Osteocyte (in vitro differentiated cells): ENCODE measurements at places on chromosomes 13 and 19.

DNA sequence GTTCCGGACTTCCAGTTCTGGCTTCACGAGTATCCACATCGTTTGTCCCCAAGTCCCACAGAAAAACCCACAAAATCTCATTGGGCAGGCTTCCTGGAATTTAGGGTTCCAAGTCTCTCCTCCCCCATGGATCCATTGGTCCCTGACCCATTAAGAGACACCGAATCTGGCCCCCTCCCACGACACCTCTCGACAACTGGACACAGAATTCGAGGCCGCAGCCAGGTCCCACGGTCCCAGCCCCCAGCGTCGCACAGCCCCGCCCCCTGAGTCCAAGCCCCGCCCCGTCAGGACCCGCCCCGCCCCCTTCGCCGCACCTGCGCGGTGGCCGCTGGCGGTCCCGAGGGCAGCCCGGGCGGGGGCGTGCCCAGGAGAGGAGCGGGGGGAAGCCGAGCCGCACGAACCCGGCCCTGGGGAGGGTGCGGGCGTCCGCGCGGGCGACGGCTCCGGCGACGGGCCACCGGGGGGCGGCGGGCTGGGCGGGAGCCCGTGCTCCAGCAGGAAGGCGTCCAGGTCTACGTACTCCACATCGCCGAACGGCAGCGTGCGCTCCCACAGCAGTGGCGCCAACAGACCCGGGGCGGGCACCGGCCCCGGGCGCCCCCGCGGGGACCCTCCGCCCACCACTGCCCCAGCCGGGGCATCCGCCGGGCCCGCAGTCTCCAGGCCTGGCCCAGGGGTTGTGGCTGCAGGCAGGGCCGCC, 1.8 kb downstream of the DBP start:
- no peak for DNase-seq

DNA sequence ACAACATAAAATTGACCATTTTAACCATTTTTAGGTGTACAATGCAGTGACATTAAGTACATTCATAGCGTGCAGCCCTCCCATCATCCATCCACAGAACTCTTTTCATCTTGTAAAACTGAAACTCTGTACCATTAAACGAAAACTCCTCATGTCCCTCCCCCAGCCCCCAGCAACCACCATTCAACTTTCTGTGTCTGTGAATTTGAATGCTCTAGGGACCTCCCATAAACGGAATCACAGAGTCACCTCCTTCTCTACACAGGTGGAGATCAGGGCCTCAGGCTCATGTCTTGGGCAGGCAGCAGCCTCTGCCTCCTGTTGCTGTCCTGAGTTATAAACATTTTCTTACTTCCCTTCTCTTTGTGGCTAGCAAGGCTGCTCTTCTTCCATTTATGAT, 7.3 kb upstream of the CCNE1 start:
- no peak for DNase-seq

DNA sequence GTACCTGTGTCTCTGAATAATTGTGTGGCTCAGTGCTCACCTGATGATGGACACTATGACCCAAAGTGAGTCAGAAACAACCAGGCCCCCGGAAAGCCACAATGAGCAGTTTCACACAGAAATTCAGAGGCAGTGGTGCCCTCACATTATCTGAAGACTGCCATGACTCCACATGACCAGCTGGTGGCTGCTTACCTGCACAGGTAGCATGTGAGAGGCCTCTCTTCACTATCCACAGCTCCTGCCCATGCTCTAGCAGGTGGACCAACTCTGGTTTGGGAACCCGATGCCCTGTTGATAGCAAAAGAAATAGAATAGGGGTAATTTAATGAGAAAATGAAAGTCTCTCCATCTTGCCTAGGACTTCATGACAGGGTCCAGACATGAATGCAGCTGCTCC, 7.2 kb downstream of the ZNF550 start:
- no peak for DNase-seq

- no peak for DNase-seq
These were observed 31.8 kb downstream of the PIP5K1C start for GRCh38 chr19:3668331-3669081.
